GM23248 (cell line): ENCODE measurements at places on chromosomes 16 and 17.

GRCh38 chr17:35312790-35313711, 60.4 kb downstream of the SLFN11 start:
- DNase-seq, result peak; percentile 77

GRCh38 chr17:55487695-55488432, 23.4 kb downstream of the SMIM36 start:
- peak; percentile 5 for DNase-seq

- DNase-seq, result no peak
Observed at GRCh38 chr17:78184351-78184750, 2.5 kb downstream of the TK1 start.

DNA sequence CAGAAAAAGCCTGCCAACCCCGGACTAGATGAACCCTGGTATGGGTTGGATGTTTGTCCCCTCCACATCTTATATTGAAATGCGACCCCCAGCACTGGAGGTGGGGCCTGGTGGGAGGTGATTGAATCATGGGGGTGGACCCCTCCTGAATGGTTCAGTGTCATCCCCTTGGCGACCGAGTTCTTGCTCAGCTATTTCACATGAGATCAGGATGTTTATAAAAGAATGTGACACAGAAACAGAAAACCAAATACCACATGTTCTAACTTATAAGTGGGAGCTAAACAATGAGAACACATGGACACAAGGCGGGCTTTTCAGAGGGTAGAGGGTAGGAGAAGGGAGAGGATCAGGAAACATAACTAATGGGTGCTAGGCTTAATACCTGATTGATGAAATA, 576.0 kb upstream of the HSBP1 start:
- DNase-seq, result no peak

DNA sequence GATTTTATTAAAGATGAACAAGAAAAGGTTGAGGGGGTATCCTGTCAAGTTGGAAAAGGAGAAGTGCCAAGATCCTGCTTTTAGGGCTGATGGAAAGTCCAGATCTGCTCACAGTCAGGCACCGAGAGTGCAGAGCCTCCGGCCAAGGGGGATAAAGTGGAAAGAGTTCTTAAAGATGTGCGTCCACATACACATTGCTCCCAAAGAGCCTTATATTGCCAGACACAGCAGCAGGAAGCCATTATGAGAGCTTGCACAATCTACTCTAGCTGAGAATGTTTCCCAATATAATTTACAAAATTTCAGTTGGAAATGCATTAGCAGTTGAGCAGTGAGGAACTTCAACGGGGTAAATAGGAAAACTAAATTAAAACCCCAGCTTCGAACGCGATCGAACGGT, 95.6 kb downstream of the SALL1 start:
- DNase-seq, result peak; percentile 5

DNA sequence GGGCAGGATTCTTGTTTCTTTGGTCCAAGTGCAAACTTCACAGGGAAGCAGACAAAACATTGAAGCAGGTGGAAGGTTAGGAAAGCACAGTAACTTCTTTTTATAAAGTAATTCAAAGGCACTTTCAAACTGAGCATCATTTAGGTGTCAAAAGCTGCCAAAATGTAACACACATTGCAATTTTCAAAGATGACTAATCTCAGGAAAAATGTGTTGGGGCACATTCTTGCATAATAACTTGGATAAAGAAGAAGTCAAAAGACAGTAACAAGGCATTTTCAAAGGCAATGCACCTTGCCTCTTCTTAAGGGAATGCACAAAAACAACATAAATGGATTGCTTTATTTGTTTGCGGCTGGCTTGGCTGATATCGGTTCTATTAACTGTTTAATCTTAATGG, 3.6 kb downstream of the KCNJ2 start:
- peak; percentile 49 for DNase-seq

DNA sequence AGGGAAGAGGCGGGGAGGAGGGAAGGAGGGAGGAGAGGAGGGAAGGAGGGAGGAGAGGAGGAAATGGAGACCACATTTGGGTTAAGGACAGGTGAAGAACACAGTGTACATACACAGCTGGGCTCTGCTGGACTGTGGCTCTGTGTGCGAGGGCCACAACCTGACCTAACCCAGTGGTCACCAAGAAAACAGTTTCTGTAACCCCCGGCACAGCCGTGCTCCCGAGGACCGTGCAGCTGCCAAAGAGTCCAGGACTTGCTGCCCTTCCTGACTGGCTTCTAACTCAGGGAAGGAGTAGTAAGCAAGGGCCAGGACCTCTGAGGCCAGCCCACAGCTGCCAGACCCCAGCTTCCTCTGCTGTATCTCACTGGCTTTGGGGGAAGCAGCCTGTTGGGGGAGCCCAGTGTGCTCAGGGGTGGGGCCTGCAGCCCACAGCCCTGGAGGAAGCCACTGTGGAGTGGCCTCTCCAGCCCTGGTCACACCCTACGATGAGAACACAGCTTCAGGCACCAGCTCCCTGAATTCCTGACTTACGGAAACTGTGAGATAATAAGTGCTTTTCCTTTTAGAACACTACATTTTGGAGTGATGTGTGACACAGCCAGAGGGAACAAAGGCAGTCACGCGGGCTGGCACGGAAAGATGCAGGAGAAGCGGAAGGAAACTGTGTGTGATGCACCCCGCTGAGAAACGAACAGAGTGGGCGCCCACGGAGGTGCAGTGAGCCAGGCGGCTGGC, 32.3 kb downstream of the SLC7A5 start:
- no peak for DNase-seq

GRCh38 chr16:67865318-67865717, 7.5 kb upstream of the EDC4 start:
- peak; percentile 67 for DNase-seq

GRCh38 chr17:77256710-77257109, 115.9 kb downstream of the SEC14L1 start:
- DNase-seq, result no peak

GRCh38 chr17:29190039-29190438, 9.8 kb upstream of the MYO18A start:
- no peak for DNase-seq

- DNase-seq, result peak; percentile 28
Observed at GRCh38 chr16:21117567-21117966, 33.1 kb downstream of the DNAH3 start.

DNA sequence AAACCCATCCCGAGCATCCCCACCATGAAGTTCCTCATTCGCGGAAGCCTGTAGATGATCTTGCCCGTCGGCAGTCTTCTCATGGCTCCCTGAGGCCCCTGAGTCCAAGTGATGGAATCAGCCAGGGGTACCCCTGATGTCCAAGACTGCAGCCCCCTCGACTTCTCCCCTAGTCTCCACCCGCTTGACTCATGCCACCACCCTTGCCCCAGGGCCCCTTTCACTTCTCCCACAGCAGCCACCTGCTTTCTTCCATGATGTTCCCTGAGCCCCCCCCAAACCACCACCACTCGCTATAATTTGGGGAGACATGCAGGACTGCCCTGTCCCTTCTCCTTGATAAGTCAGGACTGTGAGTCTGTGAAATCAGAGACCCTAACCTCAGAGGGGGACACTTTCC, 11.4 kb downstream of the BEAN1 start:
- no peak for DNase-seq

DNA sequence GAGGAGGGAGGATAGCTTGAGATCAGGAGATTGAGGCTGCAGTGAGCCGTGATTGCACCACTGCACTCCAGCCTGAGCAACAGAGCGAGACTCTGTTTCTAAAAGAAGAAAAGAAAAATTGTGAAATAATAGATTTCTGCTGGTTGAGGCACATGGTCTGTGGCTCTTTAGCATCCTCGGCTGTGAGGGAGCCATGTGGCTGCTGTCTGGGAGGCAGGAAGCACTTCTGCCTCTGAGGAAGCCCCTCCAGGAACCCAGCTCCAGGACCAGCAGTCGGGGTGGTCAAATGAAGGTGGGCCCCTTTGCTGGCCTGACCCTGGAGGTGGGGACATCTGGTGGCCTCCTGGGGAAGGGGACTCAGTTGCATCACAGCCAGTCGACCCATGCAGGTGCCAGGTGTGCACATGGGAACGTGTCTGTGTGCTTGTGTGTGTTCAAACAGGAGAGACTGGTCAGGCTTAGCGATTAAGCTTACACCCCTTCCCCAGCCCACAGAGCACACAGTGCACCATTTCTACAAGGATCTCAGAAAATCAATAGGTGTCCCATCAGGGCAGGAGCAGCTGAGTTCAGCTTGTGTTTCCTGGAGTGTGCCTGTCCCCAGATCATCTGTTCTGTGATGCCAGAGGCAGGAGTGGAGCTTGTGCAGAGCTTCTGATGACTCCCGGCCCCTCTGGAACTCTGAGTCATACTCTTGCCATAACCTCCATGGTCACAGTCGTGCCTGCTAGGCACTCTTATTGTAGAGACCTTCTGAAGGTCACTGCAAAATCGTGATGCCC, 24.3 kb upstream of the MGAT5B start:
- peak; percentile 26 for DNase-seq

- no peak for DNase-seq
Observed at GRCh38 chr17:21318439-21318838, 33.9 kb downstream of the MAP2K3 start.

- no peak for DNase-seq
Observed at GRCh38 chr17:35765756-35766488, 5.2 kb downstream of the C17orf50 start.

DNA sequence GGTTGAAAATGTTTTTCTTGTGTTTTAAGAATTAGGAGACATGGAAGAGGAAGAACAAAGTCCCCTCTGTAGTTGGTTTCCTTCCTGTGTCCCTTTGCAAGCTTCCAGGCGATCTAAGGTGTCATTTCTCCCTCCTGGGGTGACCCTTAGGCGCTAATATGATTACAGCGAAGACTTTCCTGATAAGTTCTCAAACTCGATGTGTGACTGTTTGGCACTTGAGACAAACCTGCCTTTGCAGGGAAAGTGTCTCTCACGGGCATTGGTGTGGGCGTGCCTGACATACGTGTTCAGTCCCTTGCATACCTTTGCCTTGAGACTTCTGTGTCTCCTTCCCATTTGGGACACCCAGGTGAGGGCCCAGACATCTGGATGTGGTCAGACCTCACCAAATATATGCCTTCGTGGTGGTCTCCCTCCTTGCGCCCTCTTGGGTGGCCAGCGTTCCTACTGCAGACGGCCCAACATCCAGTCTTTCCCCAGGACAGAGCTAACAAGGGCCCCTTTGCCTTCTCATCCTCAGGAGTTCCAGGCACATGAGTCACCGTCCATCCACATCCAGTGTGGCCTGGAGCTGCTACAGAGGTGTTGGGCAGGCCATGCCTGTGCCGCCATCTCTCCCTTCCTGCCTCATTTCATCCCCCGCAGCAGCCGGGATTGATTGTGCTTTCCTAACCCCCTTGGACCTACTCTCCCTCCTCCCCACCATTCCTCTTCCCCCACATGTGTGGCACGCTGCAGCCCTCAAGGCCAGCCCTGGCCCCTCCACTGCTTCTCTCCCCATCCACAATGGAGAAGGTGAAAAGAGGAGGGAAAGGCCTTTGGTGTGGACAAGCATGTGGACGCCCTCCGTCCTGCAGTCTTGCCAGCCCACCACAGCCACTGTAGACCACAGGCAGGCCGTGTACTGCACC, 3.1 kb upstream of the JPT2 start:
- peak; percentile 85 for DNase-seq

- peak; percentile 80 for DNase-seq
Observed at GRCh38 chr16:1812732-1813163, 13.9 kb downstream of the HAGH start.

DNA sequence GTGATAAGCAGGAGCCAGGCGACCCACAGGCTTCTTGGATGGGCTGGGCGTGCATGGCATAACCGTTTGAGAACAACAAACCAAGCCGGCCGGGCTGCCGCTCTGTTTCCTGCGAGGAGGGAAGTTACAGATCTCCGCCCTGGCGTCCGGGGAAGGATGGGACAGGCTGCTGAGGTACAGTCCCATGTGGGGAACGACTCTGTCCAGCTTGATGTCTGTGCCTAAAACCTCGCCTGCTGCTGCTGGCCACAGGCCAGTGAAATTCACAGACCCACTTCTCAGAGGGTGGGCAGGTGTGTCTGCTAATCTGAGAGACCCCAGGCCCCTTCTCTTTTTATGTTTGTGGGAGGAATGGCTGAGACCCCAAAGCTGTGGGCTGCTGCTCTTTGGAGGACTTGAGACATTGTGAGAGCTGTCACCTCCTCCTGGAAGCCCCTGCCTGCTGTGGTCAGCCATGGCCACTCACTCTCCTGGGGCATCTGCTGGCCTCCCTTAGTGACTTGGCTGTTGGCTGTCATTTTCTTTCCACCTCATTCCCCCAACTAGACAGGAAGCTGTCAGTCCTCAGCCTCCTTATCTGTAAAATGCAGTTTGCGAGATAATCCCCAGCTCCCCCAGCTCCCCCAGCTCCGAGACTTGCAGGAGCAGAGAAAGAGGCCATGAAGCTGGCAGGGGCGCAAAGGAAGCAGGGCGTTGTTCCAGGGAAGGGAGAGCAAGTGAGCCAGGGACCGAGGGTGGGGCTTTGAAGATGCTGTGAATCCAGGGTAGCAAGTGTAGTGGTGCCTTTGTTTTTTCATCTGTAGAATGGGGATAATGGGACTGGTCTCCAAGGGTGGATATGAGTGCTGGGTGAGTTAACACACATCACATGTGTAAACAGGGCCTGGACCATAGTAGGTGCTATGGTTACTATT, 51.0 kb downstream of the CMIP start:
- no peak for DNase-seq

- DNase-seq, result peak; percentile 83
Observed at GRCh38 chr17:73292031-73292531, 19.7 kb downstream of the CDC42EP4 start.

DNA sequence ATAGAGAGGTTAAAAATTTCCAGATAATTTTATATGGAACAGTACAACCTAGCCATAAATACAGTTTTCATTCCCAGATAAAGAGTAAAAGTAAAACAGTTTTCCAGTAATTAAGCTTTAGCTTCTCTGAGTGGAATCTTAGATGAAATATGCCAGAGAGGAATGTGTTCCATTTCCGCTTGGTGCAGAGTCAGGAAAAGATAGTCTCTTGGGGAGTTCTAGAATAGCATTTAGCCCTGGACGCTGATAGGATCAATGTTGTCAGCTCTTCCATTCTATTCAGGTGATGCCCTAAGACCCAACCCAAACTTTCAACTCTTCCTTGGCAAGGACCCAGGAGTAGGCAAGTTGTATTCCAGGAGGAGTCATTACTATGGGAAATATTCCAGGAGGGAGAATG, 30.9 kb upstream of the ABCA3 start:
- no peak for DNase-seq

DNA sequence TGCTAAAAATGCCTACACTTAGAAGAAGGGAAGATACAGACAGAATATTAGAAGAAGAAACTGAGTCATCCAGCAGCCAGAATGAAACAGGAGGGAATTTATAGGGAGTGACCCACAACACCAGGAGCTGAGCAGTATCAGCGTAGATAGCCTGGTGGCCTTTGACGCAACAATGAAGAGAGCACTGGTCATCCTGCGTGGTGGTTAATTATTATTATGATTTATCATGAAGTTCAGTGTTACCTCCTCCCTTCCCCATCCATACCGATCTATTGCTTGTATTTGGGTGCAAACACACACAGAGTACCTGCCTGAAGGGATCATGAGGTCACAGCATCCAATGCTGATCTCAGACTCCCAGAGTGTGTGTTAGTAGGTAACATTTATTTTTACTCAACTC, 38.5 kb downstream of the ERCC4 start:
- DNase-seq, result no peak
